NCI-H2171 (cell line): ENCODE measurements at places on chromosomes 7 and 10.

DNA sequence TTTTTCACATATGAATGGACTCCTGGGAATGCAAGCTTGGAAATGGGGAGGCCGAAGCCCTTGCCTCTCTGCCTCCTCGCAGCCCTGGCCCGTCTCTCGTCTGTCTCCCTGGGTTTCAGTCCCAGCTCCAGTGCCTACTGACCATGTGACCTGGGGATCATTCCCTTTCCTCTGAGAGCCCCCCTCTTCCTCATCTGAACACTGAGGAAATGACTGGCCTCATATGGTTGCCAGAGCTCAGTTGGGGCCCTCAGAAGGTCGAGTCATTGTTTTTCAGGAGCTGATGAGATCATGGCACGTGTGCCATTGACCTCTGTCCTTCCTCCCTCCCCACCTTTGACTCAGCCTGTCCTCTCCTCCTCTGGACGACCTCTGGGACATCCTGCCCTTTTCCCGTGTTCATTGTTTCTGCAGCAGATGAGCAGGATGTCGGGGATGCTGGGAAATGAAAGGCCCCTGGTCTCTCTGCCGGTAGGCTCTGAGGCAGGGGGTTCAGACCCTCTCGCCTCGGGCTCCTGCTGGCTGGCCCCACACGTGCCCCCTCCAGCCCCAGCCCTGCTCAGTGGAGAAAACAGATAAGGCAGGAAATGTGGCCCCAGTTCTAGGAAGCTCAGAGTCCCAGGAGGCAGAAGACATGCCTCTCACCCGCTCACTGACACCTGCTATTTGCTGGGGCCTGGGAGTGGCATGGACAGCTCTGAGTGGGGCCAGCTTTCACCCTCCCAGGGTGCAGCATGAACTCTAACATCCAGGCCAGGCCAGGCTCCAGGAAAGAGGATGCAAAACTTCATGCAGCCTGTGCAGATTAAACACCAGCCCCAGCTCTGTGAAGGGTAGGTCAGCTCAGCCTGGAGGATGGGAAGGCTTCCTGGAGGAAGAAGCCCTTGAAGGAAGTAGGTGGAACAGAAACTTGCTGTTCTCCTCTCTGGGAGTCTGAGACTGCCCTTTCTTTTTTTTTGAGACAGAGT is 8.3 kb upstream of the PPP1R35 start:
- no peak for DNase-seq

- no peak for DNase-seq
These were observed 148.0 kb downstream of the GALNT11 start for GRCh38 chr7:152173372-152174070.

GRCh38 chr7:100604028-100604975 is 2.1 kb downstream of the PCOLCE start:
- DNase-seq = peak; percentile 65

- no peak for DNase-seq
These were observed 4.7 kb upstream of the HIP1 start for GRCh38 chr7:75743455-75743859.

DNA sequence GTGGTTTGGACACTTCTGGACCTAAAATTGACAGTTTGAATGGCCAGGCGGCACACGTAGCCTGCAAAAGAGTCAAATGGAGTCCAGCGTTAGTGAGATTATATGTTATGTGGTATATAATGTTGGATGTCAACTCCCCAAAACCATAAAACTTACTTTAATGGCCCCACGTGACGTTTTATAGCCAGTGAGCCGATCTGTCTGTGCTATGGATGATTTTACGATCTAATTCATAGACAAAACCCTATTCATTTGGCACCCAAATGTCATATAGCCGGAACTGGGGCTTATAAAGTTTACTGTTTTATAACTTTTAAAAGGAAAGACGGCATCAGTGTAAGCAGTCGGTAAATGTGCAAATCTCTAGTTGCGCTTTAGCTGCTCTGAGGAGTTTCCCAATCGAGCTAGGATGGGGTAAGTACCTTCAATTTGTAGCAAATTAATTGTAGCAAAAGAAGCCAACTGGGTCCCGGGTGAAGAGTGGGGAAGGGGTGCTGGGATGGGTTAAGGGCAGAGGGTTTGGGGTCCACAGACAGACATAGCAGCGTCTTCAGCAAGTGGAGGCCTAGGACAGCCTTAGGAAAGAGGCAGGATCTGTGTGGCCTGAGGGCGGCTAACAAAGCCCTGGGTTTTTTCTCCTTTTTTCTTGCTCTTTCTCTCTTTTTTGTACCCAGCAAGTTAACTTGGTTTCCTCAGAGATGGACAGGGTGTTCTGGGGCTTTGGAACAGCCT is 3.2 kb downstream of the HOXA5 start:
- DNase-seq = no peak

- DNase-seq = no peak
These were observed 77.1 kb downstream of the CARD11 start for GRCh38 chr7:2966466-2967078.

GRCh38 chr10:630581-631073 is 58.8 kb downstream of the DIP2C start:
- DNase-seq = no peak

- DNase-seq = no peak
These were observed 656 bp downstream of the ASIC3 start for GRCh38 chr7:151048911-151049463.

DNA sequence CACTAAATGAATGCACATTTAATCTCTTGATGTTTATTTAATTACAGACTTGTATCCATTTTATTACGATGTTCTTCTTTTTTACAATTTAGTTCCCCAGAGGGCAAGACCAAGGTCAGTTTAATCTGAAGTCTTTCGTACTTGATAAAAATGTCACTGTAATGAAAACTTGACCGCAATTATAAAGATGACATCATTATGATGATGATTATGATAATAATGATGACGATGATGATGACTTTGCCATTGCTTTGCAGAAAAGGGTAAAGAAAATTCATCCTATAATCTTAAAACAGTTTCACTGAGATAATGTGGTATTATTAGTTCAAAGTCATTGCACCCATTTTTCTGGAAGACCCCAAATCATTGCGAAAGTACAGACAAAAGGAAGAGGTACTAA is 290.1 kb downstream of the NEBL start:
- DNase-seq = no peak

DNA sequence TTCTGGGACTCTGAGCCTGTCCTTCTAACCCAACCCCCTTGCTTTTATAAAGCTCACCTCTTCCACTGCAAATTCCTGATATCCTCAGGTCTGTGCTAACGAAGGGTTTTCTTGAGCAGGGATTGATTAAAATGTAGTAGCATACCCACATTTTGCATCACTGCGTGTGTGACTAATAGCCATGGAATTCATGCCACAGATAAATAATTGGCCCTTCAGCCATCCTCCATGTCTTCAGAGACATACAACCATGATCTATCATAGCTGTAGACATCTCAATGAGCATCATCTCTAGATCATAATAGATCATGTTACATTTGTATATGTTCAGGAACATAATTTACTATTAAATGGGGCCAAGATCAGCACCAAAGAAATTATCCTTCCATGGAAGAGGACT is 990.3 kb downstream of the KCNMA1 start:
- DNase-seq = no peak

DNA sequence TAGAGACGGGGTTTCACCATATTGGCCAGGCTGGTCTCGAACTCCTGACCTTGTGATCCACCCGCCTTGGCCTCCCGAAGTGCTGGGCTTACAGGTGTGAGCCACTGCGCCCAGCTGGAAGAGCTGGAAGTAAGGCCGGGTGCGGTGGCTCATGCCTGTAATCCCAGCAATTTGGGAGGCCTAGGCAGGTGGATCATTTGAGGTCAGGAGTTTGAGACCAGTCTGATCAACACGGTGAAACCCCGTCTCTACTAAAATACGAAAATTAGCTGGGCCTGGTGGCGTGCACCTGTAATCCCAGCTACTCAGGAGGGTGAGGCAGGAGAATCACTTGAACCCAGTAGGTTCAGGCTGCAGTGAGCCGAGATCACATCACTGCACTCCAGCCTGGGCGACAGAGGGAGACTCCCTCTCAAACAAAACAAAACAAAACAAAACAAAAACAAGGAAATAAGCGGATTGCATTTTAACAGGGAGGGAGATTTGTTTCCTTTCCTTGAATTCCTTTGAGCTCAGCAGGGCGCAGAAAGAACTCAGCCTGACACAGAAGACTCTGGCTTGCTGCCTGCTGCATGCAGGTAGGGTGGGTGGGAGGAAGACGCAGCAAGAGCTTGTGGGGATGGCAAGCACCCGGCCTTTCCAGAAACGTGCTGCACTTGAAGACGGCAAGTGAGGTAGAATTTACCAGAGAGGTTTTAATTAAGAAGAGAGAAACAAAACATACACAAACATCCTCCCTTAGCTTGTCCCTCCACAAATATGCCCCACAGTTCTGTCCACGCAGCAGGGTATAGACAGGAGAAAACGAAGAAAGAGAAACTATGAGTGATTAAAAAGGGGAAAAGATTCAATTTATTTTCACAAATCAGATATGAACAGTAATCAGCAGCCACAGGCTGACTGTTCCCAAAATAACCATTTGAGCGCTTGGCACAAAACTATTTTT is 148.0 kb downstream of the RNF216 start:
- DNase-seq = no peak

DNA sequence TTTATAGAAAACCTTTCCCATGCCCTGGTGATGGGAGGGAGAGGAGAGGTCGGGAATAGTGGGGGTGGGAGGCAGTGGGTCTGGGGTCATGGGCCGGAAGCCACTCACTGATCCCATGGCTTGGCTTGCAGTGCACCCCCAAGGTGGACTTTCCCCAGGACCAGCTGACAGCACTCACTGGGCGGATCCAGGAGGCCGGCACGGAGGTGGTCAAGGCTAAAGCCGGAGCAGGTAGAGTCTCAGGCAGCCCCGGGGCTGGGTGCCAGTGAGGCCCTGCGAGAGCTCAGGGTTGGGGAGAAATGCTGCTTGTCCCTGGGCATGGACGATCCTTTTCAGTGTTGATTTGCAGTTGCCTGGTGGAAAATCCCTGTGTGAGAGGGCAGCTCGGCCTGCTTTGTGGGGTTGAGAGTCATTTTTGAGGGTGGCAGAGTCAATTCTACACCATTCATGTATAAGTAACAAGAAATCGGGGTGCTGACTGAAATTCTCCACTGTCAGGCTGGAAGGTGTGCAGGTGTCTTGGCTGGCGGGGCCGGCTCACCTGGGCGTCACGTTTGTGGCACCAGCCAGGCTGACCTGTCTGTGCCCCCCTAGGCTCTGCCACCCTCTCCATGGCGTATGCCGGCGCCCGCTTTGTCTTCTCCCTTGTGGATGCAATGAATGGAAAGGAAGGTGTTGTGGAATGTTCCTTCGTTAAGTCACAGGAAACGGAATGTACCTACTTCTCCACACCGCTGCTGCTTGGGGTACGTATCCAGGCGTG is 16.5 kb downstream of the MDH2 start:
- DNase-seq = no peak

DNA sequence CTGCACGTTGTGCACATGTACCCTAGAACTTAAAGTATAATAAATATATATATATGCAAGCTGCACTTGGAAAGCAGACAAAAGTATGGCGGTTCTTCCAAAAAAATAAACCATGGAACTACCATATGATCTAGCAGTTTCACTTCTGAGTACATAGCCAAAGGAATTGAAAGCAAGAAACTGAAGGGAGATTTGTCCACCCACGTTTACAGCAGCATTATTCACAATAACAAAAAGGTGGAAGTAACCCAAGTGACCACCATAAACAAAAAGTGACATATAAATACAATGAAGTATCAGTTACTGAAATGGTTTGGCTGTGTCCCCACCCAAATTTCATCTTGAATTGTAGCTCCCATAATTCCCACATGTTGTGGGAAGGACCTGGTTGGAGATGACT is 525.3 kb upstream of the CELF2 start:
- DNase-seq = no peak

DNA sequence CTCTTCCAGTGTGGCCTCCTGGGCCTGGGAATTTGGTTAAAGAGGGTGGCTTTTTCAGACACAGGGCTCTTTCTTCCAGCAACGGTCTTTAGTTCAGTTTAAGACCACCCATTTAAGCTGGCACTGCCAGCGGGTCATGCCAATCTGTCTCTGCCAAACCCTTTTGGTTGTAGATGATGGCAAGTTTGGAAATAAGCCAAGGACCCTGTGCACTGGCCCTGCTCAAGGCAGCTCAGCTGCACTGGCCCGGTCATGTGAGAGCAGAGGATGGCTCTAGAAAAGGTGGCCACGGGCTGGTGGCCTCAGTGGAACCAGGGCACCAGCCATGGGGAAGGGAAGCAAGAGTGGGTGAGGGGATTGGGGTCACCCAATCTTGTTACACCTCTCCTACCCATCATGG is 294.1 kb downstream of the GLRX3 start:
- DNase-seq = no peak

GRCh38 chr7:106220307-106220706 is 64.5 kb downstream of the NAMPT start:
- no peak for DNase-seq

- no peak for DNase-seq
These were observed 54.7 kb upstream of the STEAP4 start for GRCh38 chr7:88361357-88361756.

DNA sequence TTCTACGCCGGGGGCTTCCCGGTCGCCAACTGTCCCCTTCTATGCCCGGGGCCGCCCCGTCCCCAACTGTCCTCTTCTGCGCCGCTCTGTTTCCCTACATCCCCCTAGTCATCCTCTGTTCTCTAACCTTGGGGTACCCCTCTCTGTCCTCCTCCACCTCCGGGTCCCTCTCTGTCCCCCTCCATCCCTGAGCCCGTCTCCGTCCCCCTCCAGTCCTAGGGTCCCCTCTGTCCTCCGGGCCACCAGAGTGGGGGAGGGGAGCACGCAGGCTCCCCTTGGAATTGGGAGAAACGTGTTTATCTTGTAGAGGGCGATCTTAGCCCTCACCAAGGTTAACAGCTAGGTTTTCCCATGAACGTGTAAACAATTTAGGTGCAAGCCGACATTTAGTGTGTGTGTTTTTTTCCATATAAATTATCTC is 852 bp upstream of the KLF6 start:
- DNase-seq = no peak

- no peak for DNase-seq
These were observed 7.5 kb downstream of the GRID1 start for GRCh38 chr10:86359111-86359510.

GRCh38 chr10:112797855-112798254 is 152.2 kb upstream of the TCF7L2 start:
- no peak for DNase-seq
